ENCODE measurements at places on chromosomes 3 and 15.

- DNase-seq: no peak
Measured at GRCh38 chr3:128399221-128399915, 67.3 kb downstream of the DNAJB8 start.

- DNase-seq: no peak
Measured at GRCh38 chr3:79922633-79923032, 154.8 kb upstream of the ROBO1 start.

GRCh38 chr3:193214445-193214844, 26.6 kb upstream of the PLAAT1 start:
- DNase-seq: no peak

DNA sequence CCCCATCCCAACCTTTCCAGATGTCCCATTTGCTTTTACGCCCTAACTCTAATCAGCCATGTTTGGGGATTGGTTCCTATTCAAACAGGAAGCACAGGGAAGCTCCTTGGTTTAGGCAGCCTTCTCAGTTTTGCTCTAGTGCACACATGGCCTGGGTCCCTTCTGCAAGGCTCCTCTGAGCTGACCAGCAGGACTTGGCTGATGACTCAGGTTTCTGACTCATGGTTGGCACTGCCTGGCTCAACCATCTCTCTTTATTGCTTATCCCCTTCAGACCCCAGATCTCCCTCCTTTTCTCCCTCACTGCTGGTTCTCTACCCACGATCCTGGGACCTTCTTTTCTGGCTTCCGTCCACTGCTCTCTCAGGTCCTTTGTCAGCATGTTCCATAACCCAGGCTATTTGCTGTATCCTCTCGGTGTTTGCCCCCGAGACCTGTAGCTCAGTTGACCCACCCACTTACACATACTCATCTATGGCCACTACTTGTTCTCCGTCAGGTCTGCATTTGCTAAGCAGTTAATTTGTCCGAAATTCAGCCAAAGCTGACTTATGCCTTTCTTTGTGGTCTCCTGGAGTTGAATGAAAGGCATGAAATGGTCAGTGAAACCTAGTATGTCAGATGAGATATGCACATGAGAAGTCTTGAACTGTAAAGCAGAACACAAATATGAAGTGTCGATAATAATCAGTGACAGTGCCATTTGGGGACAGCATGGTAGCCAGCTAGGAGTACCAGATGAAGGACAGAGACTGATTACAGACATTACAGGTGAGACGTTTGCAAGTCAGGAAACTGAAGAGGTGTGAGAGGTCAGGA, 323.5 kb upstream of the ROPN1 start:
- DNase-seq: no peak

- DNase-seq: no peak
Measured at GRCh38 chr15:65804252-65804931, 12.3 kb upstream of the DENND4A start.

GRCh38 chr15:91779960-91780359, 73.5 kb upstream of the SLCO3A1 start:
- no peak for DNase-seq

DNA sequence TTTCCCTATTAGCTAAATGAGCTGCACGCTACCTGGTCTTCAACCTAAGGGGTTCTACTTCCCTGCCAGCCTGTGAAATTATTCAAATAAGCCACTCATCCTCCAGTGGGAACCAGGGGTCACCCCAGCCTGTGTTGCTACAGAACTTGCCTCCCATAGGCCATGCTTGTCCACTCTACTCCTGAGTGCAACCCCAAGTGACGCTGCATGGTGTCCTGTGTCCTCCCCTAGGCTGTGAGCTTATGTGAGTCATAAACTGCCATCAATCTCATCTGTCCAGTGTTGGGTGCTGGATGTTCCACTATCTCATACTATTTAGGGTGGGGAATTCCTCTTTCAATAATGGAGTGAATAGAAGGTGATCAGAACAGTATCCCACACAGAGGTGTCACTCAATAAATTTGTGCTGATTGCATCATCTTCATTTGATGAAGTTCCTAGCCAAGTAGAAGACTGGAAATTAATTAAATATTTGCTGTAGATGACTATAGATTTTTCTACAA, 49.8 kb upstream of the SSR3 start:
- DNase-seq: no peak
